Endothelial cell of umbilical vein (primary cell): ENCODE measurements at places on chromosomes 13 and 19. TPM values are rescaled to one million over a fixed set of nuclear protein-coding genes. Genes with fewer than 3 reads are reported as not detected.

GRCh38 chr13:59674616-59675015 is 489.1 kb downstream of the DIAPH3 start:
- no peak for DNase-seq

- no peak for DNase-seq
Measured at GRCh38 chr19:7153022-7153421, 83.5 kb downstream of the ZNF557 start.

- DNase-seq: no peak
Measured at GRCh38 chr19:17754634-17755442, 3.6 kb downstream of the FCHO1 start.

FBXO17 gene
- 23.8 and 24.4 TPM in 2 replicates for total RNA-seq

ZNF417 gene
- total RNA-seq: 10.6 and 17.8 TPM in 2 replicates
